Fibroblast of mammary gland (primary cell): ENCODE measurements at places on chromosomes 3 and 15.

- peak; percentile 88 for DNase-seq
Observed at GRCh38 chr15:98807262-98807661, 158.9 kb downstream of the IGF1R start.

DNA sequence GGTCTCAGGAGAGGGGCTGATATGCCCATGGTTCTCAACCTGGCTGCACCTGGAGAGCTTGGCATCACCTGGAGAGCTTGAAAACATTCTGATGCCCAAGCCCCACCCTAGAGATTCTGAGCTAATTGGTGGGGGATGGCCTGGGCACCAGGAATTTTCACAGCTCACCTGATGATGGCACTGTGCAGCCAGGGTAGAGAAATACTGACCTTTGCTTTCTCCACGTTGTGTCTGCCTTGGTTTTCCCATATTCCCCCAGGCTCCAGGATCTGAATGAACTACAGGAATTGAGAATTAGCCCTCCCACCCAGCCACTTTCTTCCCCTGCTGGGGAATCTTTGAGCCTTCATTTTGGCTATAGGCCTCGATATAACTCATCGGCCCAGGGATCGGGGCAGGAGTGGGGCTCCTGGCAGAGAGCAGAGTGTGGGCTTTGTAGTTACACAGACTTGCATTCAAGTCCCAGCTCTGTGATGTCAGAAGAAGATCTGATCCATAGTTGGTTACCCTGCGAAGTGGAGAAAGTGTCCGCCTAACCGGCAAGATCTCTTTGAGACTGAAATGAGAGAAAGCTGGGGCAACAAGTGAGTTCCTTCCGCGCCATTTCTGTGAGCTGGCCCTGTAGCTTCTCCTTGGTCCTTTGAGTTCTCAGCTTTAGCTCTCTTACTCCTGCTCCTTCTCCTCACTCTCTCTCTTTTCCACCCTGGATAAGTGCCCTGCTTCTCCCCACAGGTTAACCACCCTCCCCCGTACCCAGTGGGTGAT, 33.1 kb upstream of the UBE2Q2 start:
- peak; percentile 49 for DNase-seq

DNA sequence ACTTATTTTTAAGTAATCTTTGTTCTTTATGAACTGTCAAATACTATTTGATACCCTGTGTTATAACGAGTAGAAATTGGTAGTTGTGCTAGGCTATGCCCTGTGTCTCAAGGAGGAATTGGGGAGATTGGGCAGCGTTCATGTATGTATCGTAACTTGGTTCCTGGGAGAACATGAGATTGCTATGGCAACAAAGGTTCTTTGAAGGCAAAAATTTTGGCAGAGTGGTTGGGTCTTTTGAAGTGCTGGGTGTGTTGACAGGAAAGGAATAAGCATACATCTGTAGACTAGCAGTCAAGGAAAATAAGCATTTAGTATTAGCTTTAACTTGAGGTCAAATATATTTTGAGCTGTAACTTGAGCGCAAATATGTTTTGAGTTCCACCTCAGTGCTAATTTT, 45.3 kb downstream of the TCF12 start:
- no peak for DNase-seq

GRCh38 chr3:48422681-48423080, 7.2 kb downstream of the PLXNB1 start:
- DNase-seq = no peak

- DNase-seq = no peak
Observed at GRCh38 chr3:10521772-10522441, 16.5 kb upstream of the ATP2B2 start.

GRCh38 chr15:23035964-23036566, 3.3 kb downstream of the TUBGCP5 start:
- peak; percentile 69 for DNase-seq

DNA sequence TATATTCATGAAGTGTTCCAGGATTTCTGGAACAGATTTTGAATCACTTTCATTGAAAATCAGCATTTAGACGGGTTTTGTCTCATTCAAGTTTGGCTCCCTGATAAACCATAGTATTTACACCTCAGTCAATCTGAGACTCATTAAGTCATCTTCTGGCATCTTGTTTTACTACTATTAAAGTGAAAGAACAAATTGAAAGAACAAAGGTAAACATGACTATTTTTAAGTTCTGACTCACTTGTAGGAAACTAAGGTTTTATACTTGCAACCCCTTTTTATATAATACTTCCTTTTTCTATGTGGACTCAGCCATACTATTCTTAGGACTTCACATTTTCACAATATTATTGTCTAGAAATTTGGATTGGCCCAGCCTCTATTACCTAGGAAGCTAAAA, 854.4 kb downstream of the SQOR start:
- no peak for DNase-seq

DNA sequence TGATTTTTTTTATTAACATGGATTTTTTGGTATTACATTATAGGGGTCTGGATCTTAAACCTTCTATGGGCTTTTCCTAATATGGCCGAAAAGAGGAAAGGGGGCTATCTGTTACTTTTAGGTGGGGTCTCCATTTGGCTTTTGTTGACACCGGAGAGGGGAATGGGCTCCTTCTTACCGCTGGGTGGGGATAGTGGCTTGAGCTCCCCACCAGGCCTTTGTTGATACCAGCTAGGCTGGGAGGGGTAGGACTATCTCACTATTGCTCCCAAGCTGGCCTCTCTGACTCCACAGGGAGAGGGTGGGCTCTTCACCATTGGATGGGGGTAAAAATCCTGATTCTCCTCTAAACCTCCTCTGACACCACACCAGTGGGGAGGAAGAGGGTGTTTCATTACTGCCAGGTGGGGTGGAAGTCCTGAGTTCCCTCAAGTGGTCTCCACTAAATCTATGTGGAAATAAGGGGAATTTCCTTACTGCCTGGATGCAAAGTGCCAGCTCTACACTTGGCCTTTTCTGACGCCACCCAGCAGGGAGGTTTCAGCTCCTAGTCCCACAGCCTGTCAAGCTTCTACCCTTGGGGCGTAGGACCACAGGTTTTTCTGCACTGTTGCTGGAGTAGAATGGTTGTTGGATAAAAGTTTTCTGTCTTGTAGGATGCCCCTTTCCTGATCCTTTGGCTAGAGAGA, 572.3 kb downstream of the MAGI1 start:
- DNase-seq = no peak

GRCh38 chr15:74432968-74433591, 678 bp downstream of the SEMA7A start:
- no peak for DNase-seq
